ENCODE measurements at places on chromosomes 2 and 18.

GRCh38 chr2:181141676-181142075 is 161.3 kb downstream of the UBE2E3 start:
- DNase-seq = no peak

DNA sequence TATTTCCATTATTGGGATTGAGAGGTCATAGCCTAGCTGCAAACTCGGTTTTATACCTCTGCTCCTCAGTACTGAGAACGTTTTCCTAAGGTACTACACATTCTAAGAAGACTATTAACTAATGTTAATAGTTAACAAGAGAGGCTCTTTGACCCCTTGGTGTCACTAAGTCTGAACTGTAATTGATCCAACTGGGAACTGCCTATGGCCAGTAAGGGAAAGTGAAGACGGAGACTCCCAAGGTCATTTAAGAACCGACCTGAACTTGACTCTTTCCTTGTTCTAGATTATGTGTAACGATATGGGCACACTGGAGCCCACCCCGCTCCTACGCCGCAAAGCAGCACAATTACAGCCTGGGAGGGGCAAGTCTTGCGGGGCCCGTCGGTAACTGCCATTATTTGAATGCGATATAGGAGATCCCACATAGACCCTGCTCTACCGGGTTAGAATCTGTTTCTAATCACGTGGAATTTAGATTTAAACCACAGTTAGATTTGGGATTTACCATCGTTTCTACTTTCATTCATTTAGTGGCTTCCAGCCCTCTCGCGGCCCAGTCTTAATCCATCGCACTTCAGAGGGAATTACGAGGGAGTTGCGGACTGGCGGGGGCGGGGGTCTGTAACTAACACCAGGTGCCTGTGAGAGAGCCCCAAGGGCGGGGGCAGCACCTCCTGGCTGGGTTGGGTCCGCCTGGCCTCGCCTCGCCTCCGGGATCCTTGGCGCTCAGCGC is 84.1 kb upstream of the EPB41L3 start:
- no peak for DNase-seq

DNA sequence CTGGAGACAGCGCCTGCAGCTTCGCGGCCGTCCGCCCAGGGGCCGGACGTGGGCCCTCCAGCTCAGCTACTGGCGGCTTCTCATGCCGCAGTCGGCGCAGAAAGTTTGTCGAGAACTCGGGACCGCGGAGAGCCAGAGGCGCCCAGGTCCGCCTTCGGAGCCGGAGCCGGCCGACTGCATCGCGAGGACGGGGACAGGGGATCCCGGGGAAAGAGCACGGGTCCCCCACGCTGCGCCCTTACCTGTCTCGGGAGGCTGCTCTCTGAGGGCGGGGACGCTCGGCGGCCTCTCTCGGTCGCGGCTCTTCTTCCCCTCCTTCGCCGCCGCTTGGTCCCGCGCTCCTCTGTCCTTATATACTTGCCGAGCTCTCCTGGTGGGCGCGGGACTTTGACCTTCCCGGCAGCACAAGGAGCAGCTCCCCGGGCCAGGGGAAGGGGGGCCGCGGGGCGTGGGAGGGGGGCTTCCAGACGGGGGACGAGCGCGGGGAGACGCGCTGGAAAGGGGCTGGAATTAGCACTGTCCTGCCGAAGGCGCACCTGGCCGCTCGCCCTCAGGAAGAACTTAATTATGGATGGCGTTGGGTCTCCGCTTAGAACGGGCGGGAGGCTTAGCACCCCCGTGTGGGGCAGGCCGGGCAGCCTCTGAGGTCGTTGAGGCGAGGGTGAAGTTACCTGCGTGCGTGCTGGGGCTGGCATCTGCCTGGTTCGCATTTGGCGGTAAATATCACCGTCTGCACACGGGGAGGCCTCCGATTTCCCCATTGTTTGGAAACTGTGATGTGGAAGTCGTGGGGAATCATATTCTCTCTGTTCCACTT is at the start of gene POMC:
POMC (minus strand) TSS at position 325 of the 817 bp plus-strand sequence. CDS start 3,808 bp downstream, outside the sequence.
- DNase-seq = peak; percentile 53

- DNase-seq = peak; percentile 48
Observed at GRCh38 chr2:99420031-99420430, 69.8 kb downstream of the REV1 start.

DNA sequence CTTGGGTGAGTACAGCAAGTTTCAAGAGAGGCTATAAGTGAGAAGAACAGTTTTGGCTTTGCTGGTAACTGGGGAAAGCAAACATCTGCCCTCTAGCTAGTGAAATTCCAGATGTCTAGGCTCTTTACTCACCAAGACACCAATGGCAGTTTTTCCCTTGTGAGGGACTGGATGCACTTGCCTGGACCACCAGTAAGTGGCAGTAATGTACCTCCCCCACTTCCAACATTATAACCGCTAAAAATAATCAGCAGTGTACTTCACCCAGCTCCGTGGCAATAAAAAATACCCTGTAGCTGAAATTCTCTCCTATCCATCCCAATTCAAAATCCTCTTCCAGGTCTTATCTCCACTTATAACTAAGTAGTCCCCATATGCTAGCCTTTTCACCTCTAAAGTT is 383.9 kb downstream of the ARHGAP15 start:
- DNase-seq = peak; percentile 69

GRCh38 chr2:219912491-219912921 is 285.1 kb downstream of the SLC4A3 start:
- peak; percentile 78 for DNase-seq

DNA sequence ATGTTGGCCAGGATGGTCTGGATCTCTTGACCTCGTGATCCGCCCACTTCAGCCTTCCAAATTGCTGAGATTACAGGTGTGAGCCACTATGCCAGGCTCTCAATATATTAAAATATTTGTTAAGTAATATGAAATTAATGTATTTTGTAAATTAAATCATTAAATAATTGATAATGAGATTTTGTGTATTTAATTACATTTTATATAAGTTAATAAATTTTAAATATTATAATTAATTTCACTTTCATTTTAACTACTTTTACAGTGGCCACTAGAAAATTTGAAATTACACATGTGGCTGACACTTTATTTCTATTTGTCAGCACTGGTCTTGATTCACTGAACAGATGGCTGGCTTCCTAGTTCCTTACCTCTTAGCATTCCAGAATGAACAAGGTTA is 102.6 kb downstream of the DPP10 start:
- DNase-seq = no peak

DNA sequence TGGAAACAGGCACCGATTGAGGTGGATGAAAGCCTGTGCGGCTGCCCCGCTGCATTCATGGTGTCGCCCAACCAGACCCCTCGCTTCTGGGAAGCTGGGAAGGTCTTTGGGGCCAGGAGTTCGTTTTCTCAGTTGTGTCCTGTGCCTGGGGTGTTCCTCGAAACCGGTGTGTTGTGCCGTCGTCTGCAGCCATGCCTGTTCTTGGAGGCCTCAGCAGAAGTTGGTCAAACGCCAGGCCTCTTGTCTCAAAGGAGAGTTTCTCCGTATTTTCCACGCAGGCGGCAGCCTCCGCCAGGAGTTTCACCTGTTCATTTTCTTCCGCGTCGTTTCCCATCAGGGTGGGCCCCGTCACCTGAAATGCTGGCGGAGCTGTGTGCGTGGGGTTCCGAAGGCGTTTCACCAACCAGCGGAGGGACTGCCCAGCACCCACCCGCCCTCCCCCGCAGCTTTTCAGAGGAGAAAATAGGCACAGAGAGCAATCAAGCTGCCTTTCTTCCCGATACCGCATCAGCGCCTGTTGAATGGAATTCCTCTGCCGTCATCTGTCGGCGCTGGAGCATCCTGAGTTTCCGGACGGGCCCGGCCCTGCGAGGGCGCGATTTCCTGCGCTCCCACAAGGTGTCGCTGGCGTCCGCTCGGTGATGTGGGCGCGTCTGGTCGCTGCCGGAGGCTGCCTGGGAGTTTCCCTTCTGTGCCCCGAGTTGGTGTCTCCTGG is 17.0 kb upstream of the NFATC1 start:
- peak; percentile 81 for DNase-seq

DNA sequence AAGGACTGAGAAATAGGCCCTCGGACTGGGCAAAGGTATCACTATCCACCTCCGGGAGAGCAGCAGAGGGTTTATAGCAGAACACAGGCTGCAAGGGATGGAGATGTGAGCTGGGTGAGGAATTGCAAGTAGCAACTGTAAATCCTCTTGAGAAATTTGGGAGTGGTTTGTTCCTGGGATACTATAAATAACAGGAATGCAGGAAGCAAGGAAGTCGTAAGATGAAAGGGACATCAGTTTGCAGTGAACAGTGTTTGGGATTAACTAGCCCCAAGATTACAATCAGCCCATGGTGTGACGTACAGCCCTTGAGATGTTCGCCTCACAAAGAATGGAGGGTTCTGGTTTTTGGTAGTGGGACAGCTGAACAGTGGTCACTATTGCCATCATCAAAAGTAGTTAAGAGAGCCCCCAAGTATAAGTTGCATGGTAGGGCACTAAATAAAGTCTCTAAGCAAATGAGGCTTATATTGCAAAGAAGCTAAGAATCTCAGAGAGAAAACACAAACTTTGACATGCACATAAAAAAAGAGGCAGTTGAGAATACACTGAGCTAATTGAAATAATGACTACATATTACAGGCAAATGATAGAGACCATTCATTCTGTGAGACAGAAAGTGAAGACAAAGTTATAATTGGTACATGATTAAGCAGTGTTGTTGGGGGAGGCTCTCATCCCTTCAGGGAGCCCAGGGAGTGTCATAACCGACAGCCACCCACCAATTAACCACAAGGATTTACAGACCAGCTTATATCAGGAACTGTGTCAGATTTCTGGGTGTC is 362.5 kb upstream of the ACVR2A start:
- no peak for DNase-seq

DNA sequence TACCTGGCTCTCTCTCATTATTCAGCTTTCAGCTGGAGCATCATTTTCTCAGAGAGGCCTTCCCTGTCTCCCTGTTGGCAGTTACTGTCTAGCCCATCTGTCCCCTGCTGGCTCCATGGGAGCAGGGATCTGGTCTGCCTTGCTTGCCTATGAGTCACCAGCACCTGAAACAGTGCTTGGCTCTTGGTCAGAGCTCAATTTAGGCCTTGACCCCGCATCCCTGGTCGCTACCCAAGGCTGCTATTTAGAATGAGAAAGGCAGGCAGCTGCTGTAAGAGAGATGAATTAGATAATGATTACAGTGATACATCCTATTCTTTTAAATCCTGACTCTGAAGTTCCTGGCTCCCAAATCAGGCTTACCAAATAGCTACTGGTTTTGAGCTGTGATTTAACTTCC is 32.9 kb downstream of the KCNE4 start:
- no peak for DNase-seq

GRCh38 chr2:42218712-42219111 is 49.6 kb downstream of the EML4 start:
- no peak for DNase-seq

GRCh38 chr2:179936654-179937053 is 70.4 kb downstream of the CWC22 start:
- DNase-seq = peak; percentile 14

DNA sequence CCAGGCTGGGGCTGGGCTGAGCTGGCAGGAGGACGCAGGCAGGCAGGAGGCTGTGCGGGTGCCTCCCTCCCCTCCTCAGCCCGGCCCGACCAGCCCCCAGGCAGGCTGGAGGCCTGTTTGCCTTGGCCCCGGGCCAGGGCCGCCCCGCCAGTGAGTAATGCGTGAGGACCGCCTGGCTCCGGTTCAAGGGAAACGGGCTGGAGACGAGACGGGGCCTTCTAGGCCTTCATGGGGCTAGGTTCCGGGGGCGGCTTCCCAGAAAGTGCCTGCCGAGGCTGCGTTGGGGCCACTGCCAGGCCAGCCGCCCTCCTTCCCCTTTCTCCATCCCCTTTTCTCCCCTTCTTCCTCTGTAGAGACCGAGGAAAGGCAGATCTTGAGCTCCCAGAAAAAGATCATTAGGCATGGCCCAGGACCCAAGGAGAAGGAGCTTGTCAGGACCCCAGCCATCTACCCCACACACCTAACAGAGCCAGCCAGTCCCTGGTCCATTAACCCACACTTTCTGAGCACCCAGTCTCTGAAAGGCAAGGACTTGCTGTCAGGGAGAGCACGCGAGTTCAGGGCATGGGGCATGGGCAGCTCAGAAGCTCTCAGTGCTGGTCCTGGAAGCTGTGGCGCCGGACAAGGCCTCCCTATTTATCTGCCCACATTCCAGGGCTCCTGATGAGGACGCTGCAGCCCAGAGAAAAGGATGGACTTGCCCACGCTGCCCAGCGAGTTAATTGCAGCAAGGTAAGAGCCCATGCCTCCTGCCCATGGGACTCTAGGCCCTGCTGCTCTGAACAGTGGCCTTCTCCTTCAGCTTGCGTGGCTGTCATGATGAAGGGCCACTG is 48.5 kb downstream of the SMAD7 start:
- DNase-seq = peak; percentile 97

DNA sequence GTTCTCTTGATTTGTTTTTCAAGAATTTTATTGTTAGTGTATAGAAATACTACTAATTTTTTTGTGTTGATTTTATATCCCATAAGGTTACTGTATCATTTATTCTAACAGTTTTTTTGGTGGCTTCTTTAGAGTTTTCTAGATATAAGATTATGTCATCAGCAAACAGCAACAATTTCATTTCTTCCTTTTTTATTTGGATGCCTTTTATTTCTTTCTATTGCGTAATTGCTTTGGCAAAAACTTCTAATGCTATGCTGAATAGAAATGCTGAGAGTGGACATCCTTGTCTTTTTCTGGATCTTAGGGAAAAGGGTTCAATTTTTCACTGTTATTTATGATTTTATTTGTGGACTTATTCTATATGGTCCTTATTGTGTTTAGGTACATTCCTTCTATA is 298.8 kb downstream of the RPRM start:
- DNase-seq = no peak

DNA sequence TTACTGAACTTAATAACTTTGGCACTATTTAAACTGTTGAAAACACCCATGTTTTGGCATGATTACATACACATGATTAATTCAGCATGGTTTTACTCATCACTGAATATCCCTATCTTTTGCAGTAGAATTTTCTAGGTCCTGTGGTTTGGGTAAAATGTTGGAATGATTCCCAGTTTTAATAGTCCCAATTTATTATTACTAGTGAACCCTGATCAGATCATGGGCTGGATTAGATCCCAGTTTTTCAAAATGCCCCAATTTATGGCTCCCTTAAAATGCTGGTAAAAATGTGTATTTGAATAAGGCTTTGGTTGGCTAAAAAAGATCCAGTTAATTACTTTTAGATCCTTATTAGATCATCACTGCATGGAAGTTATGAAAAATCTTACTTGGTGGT is 273.6 kb upstream of the NRP2 start:
- DNase-seq = no peak

DNA sequence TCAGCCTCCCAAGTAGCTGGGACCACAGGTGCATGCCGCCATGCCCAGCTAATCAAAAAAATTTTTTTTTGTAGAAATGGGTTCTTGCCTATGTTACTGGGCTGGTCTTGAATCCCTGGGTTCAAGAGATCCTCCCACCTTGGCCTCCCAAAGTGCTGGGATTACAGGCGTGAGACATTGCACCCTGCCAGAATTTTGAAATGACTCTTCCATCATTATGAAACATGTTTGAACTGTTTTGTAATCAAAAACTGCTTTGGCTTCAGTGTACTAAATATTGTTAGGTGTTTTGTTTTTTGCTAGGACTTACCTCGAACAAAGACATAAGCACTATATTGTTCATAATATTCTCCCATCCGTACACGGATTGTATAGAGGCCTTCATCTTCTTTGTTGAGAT is 55.8 kb downstream of the MYOM1 start:
- DNase-seq = no peak

- no peak for DNase-seq
Observed at GRCh38 chr18:26183395-26184112, 42.7 kb upstream of the TAF4B start.

- no peak for DNase-seq
Observed at GRCh38 chr18:59026364-59026763, 113.3 kb upstream of the SEC11C start.

Data from adipocyte (in vitro differentiated cells).